ENCODE measurements at places on chromosomes 1 and 21. TPM values are rescaled to one million over a fixed set of nuclear protein-coding genes. Genes with fewer than 3 reads are reported as not detected.

The NME7 gene
- 9.4 TPM for polyA plus RNA-seq

The TMEM51 gene
- 22.3 TPM for polyA plus RNA-seq

The CLCA2 gene
- polyA plus RNA-seq = not detected

The MTARC2 gene
- polyA plus RNA-seq = 13.6 TPM

The FABP3 gene
- 0.37 TPM for polyA plus RNA-seq

The NECTIN4 gene
- polyA plus RNA-seq = 9.2 TPM

The NLRP3 gene
- polyA plus RNA-seq = not detected

The STPG1 gene
- 4.3 TPM for polyA plus RNA-seq

The BSND gene
- not detected for polyA plus RNA-seq

The SPRR2B gene
- polyA plus RNA-seq = not detected

The S100A5 gene
- polyA plus RNA-seq = not detected

The KLF17 gene
- not detected for polyA plus RNA-seq

The CLEC20A gene
- not detected for polyA plus RNA-seq

The NR5A2 gene
- 0.24 TPM for polyA plus RNA-seq

The ANKRD35 gene
- polyA plus RNA-seq = not detected

The LRIF1 gene
- 18.6 TPM for polyA plus RNA-seq

The ETV3 gene
- polyA plus RNA-seq = 4.6 TPM

The OLIG2 gene
- polyA plus RNA-seq = not detected

The USP1 gene
- 5.8 TPM for polyA plus RNA-seq
